ENCODE measurements at places on chromosomes 1 and 21.

DNA sequence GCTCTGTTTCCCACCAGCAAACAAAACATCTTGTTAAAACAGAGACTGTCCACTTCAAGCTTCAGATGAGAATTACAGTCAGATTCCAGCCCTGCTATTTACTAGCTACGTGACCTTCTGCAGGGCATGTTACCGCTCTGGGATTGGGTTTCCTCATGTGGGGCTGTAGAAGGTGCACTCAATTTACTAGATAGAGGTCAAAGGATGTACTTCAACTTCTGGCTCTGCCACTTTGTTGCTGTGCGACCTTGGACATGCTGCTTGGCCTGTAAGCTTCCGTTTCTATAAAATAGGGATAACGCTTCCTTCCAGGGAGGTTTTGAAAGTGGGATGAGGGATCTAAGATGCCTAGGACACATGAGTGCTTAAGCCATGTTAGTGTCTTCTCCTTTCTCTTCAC is 46.0 kb upstream of the LRIG2 start:
- no peak for DNase-seq

DNA sequence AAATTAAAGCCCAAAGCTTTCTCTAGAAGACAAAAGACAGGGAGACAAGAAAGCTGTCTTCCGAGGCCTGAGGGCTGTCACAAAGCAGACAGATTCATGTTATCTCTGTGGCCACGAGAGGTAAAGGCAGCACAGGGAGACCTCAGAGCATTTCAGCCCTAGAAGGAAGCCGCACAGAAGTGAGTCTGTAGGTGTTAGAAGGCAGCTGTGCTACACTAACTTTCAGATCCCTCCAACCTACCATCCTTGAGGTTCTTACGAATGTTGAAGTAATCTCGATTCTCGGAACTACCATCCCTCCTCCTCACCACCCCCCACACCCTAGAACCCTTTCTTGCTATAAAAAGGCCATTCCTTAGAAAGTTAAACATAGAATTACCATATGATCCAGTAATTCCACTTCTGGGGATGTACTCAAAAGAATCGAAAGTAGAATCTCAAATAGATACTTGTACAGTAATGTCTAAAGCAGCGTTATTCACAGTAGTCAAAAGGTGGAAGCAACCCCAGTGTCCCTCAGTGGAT is 21.5 kb upstream of the LYST start:
- DNase-seq: peak; percentile 60

- DNase-seq: no peak
These were observed 52.4 kb downstream of the CD2 start for GRCh38 chr1:116806671-116807070.

- DNase-seq: no peak
These were observed 230.1 kb downstream of the SRGAP2C start for GRCh38 chr1:121414905-121415304.

DNA sequence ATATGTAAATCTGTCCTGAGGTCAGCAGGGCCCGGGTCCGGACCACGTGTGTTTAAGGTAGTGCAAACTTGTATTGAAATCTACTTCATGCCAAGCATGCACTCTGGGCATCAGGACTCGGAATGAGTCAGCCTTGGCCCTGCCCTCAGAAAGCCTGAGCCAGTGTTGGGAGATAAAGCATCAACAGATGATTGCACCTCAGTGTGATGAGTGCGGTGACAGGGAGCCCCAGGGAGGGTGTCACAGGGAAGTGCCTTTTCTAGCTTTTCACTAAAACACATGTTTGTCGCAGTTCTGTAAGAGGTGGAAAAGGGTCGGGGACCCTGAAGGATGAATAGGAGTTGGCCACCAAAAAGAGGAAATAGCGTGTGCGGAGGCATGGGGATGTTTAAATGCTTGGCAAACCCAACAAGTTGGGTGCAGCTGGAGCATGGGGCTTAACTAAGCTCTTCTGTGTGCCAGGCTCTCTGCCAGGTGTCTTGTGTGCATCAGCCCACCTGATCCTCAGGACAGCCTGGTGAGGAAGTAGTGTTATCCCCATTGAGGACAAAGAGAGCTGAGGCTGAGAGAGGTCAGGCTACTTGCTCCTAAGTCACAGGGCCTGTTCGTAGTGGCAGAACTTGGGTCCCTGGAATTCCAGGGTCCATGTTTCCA is 48.2 kb upstream of the EPB41 start:
- no peak for DNase-seq

GRCh38 chr21:41164981-41165655 is 2.8 kb upstream of the BACE2 start:
- DNase-seq: no peak

DNA sequence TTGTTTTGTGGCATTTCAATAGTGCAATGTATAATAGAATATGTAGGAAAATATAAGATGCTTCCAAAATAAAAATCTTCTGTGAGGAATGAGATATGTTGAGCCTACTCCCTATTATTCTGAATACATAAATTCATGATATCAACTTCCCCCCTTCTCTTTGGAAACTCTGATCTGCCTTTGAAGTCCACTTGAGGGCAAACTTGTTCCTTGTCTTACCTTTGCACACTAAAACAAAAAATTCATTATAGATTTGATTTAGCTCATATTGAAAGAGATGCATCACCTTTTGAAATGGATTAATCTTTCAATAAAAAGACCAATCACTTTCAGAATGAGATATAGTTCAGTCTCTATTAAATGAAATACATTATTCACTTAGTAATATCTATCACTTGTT is 580.7 kb upstream of the ADGRL4 start:
- no peak for DNase-seq

DNA sequence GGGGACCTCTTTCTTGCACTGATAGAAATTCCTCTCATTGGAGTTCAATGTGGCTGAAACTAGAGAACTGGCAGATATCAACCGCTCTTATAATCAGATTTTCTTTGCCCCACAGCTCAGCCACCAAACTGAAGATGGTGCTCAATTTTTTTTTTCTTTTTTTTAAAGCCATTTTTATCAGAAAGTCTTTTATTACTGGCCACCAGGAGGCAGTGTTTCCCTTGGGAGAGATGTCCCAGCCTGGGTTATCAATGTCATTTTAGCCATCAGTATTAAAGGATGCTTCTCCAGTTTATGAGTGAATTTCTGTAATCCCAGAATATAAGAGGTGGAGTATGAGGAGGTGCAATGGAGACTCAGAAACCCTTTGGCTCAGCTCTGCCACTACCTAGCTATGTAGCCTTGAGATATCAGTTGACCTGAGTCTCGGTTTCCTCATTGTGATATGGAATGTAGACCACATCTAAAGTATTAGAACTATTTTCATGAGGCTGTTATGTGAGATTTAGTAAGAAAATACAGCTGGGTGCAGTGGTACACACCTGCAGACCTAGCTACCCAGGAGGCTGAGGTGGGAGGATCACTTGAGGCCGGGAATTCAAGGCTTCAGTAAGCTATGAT is 27.6 kb downstream of the CD244 start:
- no peak for DNase-seq

GRCh38 chr21:36379251-36379650 is 5.9 kb upstream of the CHAF1B start:
- DNase-seq: no peak

- no peak for DNase-seq
These were observed 130.2 kb downstream of the PEX14 start for GRCh38 chr1:10604966-10605365.

DNA sequence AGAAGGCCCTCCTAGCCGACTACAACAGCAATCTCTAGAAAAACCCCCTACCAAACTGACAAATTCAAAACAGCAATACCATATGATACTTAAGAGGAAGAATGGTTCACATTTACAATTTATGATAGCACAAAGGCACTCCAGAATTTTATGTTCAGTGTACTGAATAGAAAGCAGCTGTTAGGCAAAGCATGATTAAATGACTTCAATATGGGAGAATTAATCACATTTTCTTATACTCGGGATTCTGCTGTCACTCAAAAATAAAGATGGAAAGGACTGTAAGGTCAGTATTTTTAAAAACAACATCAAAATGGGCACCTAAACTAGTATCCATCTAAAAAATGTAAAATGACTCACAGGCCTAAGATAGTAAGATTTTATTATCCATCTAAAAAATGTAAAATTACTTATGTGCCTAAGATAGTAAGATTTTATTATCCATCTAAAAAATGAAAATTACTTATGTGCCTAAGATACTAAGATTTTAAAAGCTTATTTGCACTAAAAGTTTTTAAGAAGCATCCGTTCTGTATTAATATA is 198.5 kb downstream of the SMYD3 start:
- no peak for DNase-seq

- DNase-seq: no peak
These were observed 175.7 kb downstream of the HHIPL2 start for GRCh38 chr1:222372221-222372620.

DNA sequence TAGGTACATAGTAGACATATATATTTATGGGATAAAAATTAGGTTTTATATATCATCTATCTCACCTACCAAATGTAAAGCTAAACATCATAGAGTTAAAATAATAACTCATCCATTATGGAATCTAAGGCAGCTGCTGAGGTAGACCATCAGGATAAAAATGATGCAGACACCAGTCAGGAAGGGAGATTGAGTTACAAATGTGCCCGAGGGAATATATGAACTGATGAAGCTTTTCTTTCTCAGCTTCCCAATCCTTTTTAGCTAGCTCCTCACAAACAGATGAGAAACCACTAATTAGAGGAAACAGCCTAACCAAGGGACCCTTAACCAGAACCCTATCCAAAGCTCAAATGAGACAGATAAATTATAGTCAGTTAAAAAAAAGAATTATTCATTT is 20.9 kb downstream of the TTLL7 start:
- DNase-seq: no peak

DNA sequence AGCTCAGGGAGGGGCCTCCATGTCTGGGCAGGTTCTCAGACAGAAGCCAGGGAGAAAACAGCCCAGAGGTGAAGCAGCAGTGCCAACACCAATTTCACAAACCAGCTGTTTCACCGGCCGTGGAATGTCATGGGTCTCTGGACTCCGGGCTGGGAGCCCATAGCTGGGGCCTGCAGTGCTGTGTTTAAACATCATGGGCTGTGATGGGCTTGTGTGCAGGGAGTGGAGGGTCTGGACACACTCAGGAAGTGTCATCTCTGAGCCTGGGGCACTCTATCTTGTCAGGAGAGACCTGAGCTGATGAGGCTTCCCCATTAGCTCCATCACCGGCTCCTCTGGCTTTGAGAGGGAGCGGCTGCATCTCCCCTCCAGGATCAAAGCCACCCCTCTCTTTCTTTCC is 173.6 kb upstream of the IGSF21 start:
- no peak for DNase-seq

DNA sequence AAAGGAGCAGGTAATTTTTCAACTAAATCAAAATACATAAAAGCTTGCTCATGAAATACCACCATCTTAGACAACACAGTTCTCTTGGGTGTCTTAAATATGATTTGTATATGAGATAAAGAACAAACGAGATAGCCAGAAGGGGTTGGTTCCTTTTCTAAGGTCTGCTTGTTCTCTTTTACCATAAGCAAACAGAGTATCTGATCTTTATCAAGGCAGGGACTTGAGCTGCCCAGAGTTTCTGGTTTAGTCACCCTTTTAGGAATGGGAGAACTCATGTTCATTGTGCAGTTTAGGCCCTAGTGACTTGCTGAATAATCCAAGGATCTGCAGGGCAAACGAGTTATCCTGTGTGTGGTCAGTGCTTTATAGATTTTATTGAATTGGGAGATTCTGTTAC is 3.0 kb upstream of the SUCO start:
- no peak for DNase-seq

- DNase-seq: peak; percentile 82
These were observed 36.8 kb upstream of the RUNX3 start for GRCh38 chr1:24966724-24967346.

- DNase-seq: no peak
These were observed 183.9 kb upstream of the SGIP1 start for GRCh38 chr1:66350001-66350547.

GRCh38 chr1:66434096-66434495 is 99.9 kb upstream of the SGIP1 start:
- DNase-seq: no peak

GRCh38 chr1:183043872-183044854 is 20.9 kb downstream of the LAMC1 start:
- DNase-seq: no peak

- DNase-seq: no peak
These were observed 9.1 kb upstream of the C1orf159 start for GRCh38 chr1:1124786-1125642.

DNA sequence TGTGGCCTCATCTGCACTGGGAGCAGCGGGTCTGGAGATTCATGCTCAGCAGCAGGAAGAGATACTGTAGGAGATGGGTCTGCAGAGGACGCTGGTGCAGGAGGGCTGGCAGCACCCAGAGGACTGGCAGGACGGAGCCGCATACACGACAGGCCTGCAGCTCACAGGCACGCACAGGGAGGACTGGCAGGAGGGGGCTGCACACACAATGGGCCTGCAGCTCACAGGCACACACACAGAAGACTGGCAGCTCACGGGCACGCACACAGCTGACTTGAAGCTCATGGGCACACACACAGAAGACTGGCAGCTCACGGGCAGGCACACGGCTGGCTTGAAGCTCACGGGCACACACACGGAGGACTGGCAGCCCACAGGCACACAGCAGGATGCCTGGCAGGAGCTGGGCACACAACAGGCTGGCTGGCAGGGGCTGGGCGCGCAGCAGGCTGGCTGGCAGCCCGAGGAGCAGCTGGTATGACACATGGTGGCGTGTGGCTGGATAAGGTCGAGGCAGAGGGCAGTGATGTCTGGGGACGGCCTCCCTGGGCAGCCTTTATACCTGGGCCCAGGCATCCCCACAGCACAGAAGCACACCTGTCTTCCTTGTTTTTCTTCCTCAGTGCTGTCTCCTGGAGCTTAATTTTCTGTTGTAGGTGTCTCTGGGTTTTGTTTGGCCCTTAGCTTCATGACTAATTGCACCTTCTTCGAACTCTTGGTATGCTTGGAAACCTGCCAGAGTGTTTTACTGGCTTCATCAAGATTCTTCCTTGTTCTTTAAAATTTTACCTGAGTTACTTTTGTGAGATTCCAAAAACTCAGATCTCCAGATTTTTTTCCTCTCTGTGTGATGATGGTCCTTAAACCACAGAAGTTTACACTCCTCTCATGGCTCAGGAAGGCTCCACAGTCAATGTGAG is at the start of gene KRTAP12-2:
Gene KRTAP12-2 (minus strand): TSS at position 527 of the 920 bp plus-strand sequence. CDS start 41 bp downstream, at position 486.
- no peak for DNase-seq

DNA sequence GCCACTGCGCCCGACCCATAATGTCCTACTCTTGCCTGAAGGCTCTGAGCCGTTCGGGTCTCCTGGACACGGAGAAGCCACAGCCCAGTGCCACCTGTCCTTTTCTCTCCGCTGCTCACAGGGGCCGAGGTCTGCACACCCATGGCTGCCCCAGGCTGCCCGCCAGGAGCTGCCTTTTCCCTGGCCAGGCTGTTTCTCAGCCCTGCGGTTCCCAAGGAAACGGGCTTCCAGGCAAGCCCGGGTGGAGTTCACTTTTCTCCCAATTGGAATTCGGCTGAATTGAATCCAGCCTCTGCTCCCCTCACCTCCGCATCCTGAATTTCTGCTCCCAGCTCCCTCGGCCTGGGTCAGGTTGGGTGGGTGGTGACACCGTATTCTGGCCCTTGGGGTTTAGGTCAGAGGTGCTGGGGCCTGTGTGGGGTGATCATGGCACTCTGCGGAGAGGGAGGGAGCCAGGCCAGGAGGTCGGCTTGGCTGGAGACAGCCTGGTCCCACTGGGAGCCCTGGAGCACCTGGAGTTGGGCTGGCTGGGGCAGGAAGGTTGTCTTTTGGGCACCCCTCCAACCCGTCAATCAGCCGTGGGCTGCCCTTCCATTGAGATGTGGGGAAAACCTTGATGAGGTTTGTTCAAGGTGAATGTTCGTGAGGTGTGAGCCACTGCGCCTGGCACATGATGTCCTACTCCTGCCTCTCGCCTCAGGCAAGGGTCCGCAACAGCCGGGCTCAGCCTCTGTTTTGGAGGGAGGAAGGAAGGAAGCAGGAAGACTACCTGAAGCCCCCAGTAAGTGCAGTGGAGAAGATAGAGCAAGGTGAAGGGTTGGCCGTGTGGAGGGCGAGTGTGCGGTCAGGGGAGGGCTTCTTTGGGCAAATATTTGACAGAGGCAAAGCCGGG is 25.1 kb downstream of the RRP1 start:
- no peak for DNase-seq

Measured in activated T-cell treated with anti-CD3 and anti-CD28 coated beads, Interleukin-2, amount 50 U/mL, for 24 hours (primary cell).